Glutamatergic neuron (in vitro differentiated cells): ENCODE measurements at places on chromosomes 4 and X. TPM values are rescaled to one million over a fixed set of nuclear protein-coding genes. Genes with fewer than 3 reads are reported as not detected.

Gene PNMA5
- total RNA-seq: not detected

Gene SERTM2
- total RNA-seq: not detected

Gene GRIA2
- total RNA-seq: 21.3 TPM

Gene F8A1
- total RNA-seq: 18.3 TPM

- H3K4me3 ChIP-seq: no peak overlapping the region
- H3K36me3 ChIP-seq: no peaks in the 10 kb centered on the region
- H3K4me1 ChIP-seq: no peaks in the 10 kb centered on the region
- H3K27me3 ChIP-seq: no peaks in the 10 kb centered on the region
- H3K27ac ChIP-seq: no peak overlapping the region
Measured at GRCh38 chrX:15653961-15654360, 10.6 kb downstream of the CLTRN start.

DNA sequence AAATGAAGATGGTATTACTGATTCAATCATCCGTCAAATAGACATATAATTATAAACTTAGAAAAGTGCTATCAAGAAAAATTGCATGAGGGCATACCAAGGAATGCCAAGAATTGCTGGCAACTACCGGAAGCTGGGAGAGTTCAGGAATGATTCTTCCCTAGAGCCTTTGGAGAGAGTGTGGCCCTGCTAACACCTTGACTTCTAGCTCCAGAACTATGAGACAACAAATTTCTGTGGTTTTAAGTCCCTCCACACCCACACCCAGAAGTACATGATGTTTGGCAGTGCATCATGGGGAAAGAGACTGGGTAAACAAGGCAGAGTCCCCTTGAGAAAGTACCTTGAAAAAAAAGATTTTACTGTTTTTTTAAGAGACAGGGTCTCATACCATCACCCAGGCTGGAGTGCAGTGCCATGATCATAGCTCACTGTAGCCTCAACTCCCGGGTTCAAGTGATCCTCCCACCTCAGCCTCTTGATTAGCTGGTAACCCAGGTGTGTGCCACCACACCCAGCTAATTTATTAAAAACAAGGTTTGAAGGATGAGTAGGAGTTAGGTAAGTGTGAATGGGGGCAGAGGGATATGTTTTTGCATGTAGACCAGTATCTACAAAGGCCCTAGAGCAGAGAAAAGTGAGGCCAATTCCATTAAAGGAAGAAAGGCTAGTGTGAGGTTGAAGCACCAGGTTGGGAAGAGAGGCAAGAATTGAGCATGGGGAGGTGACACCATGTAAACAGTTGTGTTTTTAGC is 53.1 kb downstream of the GSX2 start:
- H3K27ac ChIP-seq: no peak overlapping the region
- no peak for DNase-seq
- peaks cover 7% of the 10 kb centered on the region for H3K36me3 ChIP-seq

- no peak overlapping the region for H3K27ac ChIP-seq
- no peaks in the 10 kb centered on the region for H3K27me3 ChIP-seq
- no peaks in the 10 kb centered on the region for H3K4me1 ChIP-seq
- DNase-seq: no peak
Measured at GRCh38 chr4:112075129-112075753, 70.0 kb upstream of the FAM241A start.

DNA sequence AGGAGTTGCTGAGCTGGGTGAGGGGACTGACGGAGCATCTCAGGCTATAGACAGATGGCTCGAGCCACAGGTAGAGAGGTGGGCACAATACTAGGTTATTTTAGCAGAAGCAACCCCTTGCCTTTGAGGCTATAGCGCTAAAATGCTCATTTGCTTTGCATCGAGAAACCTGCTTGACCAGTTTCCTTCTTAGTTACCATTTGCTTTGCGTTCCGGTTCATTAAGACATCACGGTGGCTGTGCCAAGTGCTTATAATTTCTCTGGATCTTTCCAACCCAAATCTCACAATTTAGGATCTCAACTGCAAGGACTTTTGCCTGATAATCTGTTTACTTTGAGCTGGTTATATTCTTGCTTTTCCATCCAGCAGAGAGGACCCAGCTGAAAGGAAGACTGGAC is 40.8 kb downstream of the DLG3 start:
- H3K36me3 ChIP-seq: no peaks in the 10 kb centered on the region
- no peak overlapping the region for H3K27ac ChIP-seq
- H3K4me1 ChIP-seq: peaks cover 18% of the 10 kb centered on the region
- no peak for DNase-seq
- H3K27me3 ChIP-seq: no peaks in the 10 kb centered on the region
- no peak overlapping the region for H3K4me3 ChIP-seq

DNA sequence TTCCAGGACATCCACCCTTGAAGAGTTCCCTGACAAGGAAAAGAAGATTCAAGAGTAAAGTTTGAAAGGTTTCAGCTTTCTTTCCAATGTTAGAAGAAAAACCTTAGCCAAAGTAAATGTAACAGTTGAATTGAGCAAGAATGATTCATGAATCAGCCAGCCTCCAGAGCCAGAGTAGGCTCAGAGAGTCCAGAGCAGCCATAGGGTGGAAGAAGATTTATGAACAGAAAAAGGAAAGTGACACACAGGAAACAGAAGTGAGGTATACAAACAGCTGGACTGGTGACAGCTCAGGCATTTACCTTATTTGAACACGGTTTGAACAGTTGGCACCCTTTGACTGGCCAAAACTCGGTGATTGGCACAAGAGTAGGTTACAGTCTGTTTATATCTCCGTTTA is 63.2 kb downstream of the QDPR start:
- no peak for DNase-seq
- no peaks in the 10 kb centered on the region for H3K27me3 ChIP-seq
- H3K4me1 ChIP-seq: no peaks in the 10 kb centered on the region
- no peak overlapping the region for H3K4me3 ChIP-seq

DNA sequence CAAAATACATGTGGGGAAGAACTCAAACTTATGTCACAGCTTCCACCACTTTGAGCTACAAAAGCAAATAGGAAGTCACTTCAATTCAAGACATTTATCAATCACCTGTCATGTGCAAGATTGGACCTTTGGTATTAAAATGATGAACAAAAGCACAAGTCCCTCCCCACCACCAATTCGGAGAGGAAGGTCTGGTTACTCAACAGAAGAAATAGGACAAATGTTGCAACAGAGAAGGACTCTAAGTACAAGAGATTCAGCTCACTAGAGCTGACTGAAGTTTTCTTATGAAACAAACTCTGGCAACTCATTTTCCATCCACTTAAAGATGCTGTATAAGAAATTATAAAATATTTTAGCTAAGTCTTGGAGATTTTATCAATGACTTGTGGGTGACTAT is 16.0 kb upstream of the MMRN1 start:
- H3K27ac ChIP-seq: no peak overlapping the region
- H3K36me3 ChIP-seq: no peaks in the 10 kb centered on the region
- no peaks in the 10 kb centered on the region for H3K27me3 ChIP-seq
- no peak overlapping the region for H3K4me3 ChIP-seq

- H3K36me3 ChIP-seq: no peaks in the 10 kb centered on the region
- no peak overlapping the region for H3K27ac ChIP-seq
- peaks cover 6% of the 10 kb centered on the region for H3K27me3 ChIP-seq
- H3K4me3 ChIP-seq: no peak overlapping the region
Measured at GRCh38 chr4:2930758-2931511, 32.3 kb downstream of the NOP14 start.
